ENCODE measurements at places on chromosomes 4 and X.
A peak's percentile ranks its signal among the peaks of the same experiment; 100 is the strongest.

GRCh38 chrX:34687095-34687494 is 30.0 kb upstream of the TMEM47 start:
- H3K4me3 ChIP-seq = no peak overlapping the region
- no peak for DNase-seq
- no peaks in the 10 kb centered on the region for H3K36me3 ChIP-seq
- H3K4me1 ChIP-seq = no peaks in the 10 kb centered on the region

DNA sequence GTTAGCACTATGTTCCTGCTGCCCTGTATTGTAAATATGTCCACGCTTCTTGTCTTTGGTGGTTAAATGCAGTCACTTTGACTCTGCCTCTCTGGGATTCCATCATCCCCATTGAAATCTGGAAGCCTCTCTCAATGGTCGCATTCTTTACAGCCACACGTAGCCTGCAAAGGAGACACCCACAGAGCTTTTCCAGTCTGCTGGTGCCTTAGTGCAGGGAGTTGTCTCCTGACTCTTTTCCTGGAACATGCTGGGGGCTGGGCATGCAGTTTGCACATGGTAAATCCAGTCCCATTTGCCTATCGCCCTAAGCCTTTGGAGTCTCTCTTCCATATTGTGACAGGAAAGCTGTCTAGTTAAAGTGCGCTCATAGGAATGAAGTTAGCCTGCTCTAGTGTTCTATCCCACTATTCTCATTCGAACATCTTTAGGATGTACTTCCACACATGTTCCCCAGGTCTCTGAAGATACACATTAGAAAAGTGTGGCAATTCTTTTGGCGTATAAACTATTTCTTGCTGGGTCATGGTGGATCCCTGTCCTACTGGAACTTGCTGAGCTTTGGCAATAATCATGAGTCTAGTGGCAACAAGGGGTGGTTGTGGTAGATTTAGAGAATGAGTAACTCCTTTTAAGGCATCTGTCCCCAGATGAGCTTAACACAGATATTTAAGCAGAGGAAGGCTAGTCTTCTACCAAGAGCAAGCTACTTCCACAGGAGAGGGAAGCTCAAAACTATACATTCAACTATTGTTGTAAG is 33.7 kb downstream of the COQ2 start:
- H3K36me3 ChIP-seq = no peaks in the 10 kb centered on the region
- DNase-seq = no peak
- no peak overlapping the region for H3K4me3 ChIP-seq
- no peak overlapping the region for H3K27ac ChIP-seq
- no peaks in the 10 kb centered on the region for H3K27me3 ChIP-seq

- no peaks in the 10 kb centered on the region for H3K27me3 ChIP-seq
- no peak overlapping the region for H3K27ac ChIP-seq
- H3K36me3 ChIP-seq = no peaks in the 10 kb centered on the region
These were observed 144.5 kb downstream of the APBB2 start for GRCh38 chr4:41069838-41070237.

DNA sequence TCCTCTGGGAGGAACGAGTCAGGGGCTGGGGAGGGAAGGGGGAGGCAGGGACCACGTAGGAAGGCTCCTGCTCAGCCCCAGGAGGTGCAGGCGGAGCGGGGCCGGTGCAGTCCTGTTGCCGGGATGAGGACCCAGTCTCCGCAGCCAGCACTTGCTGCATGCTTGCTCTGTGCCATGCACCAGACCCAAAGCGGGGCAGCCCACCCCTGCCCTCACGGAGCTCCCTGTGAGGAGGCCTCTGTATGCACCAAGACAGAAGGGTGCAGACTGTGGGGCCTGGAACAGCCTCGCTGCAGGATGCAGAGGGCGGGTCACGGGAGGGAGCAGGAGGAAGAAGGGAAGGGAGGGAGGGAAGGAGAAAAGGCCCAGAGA is 61.9 kb downstream of the ABLIM2 start:
- no peak overlapping the region for H3K4me3 ChIP-seq
- H3K27me3 ChIP-seq = no peaks in the 10 kb centered on the region
- no peak for DNase-seq
- H3K36me3 ChIP-seq = no peaks in the 10 kb centered on the region
- H3K4me1 ChIP-seq = no peaks in the 10 kb centered on the region

DNA sequence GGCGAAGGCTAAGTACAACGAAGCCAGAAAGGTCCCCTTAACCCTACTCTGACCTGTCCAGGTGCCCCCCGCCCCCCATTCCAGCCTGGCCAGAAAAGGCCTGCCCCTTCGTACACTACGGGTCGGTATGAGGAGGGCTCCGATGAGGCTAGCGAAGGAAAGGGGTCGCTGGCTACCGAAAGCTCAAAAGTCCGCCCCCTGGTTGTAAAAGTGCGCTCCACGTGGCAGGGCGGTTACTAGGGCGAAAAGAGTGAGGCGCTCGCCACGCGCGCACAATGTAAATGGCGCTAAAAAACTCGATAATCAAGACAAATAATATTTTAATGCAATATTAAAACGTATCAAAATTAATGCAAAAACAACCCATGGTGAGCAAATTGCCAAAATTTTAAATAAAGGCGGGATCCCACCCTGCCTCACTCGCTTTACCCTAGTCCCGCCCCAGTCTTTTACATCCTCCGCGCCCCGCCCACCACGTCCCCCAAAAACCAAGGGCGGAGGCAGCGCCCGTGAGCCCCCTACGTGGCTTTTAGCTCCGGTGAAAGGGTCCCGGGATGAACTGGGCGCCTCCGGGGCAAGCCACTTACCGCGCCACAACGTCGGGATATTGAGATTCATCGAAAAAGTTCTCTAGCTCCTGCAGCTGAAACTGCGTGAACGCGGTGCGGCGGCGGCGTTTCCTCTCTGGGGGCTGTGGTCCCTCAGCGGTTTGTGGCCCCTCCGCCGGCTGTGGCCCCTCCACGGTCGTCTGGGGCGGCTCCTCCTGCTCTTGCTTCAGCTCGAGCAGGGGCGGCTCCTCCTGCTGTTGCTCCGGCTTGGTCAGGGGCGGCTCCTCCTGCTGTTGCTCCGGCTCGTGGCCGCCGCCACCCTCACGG is 929 bp downstream of the ESX1 start:
- H3K27ac ChIP-seq = no peak overlapping the region
- DNase-seq = no peak
- peak overlapping the region; percentile 52 for H3K4me3 ChIP-seq
- no peaks in the 10 kb centered on the region for H3K27me3 ChIP-seq
- H3K4me1 ChIP-seq = peaks cover 22% of the 10 kb centered on the region

GRCh38 chr4:164959896-164960295 is 17.6 kb downstream of the TRIM61 start:
- no peaks in the 10 kb centered on the region for H3K36me3 ChIP-seq
- peak; percentile 10 for DNase-seq
- H3K27ac ChIP-seq = no peak overlapping the region
- H3K4me1 ChIP-seq = peaks cover 6% of the 10 kb centered on the region

DNA sequence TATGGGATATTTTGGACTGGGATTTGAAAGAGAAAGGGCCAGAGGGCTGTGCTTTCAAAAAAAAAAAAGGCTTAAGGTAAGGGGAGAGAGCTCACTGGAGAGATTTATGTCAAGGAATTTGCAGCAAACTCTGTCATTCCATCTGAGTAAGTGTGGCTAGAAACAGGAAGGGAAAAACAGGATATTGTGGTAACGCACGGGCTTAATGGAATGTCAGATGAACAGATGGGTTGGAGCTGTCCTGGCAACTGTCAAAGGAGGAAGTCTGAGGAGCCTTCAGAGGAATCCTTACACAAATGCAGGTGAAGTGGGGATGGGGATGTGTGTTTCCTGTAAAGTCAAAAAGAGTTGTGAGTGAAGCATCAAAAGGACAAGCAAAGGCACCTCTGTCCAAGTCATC is 15.1 kb upstream of the NKX3-2 start:
- H3K27ac ChIP-seq = no peak overlapping the region
- H3K27me3 ChIP-seq = no peaks in the 10 kb centered on the region
- DNase-seq = peak; percentile 35
- no peaks in the 10 kb centered on the region for H3K4me1 ChIP-seq
- no peaks in the 10 kb centered on the region for H3K36me3 ChIP-seq

DNA sequence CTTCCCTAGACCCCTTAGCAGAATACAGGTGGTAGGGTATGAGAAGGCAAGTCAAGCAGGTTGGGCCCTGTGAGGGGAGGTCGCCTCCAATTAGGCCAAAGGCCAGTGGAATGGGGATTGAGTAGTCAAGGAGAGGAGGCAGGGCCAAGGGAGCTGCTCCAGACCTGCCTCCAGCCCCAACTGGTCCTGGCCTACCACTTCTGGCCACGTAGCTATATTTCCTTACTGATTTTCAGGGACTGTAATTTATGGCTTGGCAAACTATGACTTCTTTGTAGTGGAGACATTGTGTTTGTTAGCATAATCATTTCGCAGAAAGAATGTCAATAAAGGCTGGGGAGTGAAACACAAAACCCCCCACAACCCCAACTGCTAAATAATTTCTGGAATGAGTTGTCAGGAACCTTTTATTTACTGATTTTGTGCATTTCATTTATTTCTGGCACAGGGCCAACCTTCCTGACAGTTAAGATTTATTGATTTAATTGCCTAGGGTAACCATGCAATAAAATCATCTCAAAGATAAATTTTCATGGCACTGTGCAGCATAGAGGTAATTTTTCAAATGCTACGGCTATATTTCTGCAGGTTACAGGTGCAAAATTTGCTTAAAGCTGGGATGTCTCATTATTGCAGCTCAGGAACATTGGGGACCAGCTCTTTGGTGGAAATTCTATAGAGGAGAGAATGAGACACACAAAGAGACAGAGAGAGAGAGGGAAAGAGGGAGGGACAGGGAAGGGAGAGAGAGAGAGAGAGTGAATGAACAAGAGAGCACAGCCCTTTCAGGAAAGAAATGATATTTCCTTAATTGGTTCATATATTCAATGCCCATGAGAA is 494.9 kb downstream of the IDS start:
- no peak for DNase-seq
- no peaks in the 10 kb centered on the region for H3K27me3 ChIP-seq
- H3K27ac ChIP-seq = no peak overlapping the region
- no peak overlapping the region for H3K4me3 ChIP-seq

DNA sequence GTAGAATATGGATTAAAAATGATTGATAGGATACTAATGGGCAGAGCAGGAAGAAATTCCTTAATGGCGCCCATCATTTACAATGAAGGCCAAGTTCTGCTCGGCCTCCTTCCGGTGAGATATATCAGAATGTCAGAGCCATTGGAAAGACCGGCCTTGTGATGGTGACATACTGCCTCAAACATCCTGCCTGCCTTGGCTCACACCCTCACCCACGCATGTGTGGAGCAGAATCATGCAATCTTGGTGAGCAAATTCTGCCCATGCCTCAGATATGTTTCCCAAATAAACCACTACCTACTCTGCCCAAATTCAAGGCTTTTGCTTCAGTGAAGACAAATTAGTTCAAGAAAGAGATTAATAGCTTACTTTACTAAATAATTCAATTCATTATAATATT is 163.3 kb downstream of the MID1 start:
- no peaks in the 10 kb centered on the region for H3K36me3 ChIP-seq
- H3K4me3 ChIP-seq = no peak overlapping the region
- DNase-seq = no peak
- H3K27ac ChIP-seq = no peak overlapping the region
- no peaks in the 10 kb centered on the region for H3K4me1 ChIP-seq

DNA sequence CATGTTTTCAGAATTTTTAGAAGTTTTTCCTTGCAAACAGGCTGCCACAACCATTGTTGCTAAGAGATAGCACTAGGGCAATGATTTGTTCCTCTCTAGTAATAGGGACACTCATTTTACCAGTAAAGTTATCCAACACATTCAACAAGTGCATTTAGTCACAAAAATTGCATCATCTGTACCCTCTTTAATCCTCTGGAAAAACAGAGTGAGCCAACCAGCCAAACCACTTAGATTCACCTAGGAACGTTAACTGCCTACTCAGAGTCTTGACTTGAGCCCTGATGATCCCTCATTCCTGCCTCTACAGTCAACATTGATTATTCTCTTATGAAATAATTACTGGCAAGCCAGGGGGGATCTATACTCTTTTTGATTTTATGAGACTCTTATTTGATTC is 17.0 kb upstream of the ADGRA3 start:
- H3K27me3 ChIP-seq = no peaks in the 10 kb centered on the region
- no peak overlapping the region for H3K27ac ChIP-seq
- H3K36me3 ChIP-seq = no peaks in the 10 kb centered on the region

DNA sequence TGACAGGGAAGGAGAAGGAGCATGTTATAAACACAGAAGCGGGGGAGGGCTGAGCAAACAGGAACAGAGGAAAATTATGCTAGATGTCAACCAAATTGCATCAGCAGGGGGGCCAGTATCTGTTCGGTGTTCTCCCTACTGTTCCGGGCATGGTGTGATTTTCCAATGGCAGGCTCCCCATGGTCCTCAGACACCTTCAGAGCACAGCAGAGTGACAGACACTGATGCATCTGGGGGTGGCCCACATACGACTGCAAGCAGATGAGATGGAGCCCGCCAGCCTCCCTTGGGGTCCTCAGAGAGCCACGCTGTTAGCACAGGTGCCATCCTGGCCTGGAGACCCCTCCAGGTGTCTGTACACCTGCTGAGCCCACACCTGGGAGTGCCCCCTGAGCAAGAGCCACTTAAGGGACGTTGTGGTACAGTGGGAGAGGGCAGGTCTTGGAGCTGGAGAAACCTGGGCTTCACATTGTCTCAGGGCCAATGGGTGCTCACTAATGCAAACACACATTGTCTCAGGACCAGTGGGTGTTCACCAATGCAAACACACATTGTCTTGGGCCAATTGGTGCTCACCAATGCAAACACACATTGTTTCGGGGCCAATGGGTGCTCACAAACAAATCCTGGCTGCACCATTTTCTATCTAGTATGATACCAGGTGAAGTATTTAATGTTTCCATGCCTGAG is 95.4 kb downstream of the SLC2A9 start:
- H3K27ac ChIP-seq = no peak overlapping the region
- no peak for DNase-seq
- H3K4me3 ChIP-seq = no peak overlapping the region
- H3K27me3 ChIP-seq = no peaks in the 10 kb centered on the region
- no peaks in the 10 kb centered on the region for H3K4me1 ChIP-seq

DNA sequence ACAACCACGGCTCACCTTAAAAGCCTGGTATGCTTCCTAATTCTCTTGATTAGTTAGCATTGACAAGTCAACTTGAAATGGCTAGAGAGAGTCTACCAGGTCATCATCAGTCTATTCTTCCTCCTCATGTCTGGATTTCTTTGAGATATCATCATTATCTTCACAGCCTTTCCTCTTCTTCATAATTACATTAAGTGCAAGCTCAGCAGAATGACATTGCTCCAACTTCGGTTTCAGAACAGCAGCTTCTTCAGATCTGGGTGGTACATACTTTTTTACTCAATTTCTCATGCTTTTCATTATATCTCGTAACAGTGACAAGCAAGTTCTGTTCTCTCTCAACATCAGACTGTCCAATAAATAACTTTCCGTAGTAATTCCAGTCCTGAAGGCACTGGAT is 337.5 kb upstream of the TENM3 start:
- H3K4me1 ChIP-seq = no peaks in the 10 kb centered on the region
- no peaks in the 10 kb centered on the region for H3K36me3 ChIP-seq
- H3K27me3 ChIP-seq = no peaks in the 10 kb centered on the region
- H3K27ac ChIP-seq = no peak overlapping the region
- no peak for DNase-seq
- H3K4me3 ChIP-seq = no peak overlapping the region
